ENCODE measurements at places on chromosomes 16 and 17. TPM values are rescaled to one million over a fixed set of nuclear protein-coding genes. Genes with fewer than 3 reads are reported as not detected.

The ALG1 gene
- 27.7 TPM for total RNA-seq

The EPX gene
- not detected for total RNA-seq

The PDILT gene
- not detected for total RNA-seq

DNA sequence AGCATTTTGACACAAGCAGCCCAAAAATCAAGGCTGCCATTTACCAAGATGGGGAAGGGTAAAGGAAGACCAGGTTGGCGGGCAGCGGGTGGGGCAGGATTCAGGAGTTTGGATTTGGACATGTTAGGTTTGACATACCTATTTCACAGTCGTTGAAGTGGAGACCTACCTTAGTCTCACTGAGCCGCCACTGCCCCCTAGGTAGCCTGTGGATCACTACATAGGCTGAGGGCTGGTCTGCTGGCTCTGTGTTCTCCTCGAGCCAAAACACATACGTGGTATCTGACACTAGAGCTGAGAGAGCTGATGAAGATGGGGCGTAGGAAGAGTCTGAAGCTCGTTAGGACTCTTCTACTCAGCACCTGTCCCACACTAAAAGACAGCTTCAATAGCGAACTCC, 115.1 kb downstream of the HIC1 start:
- no peak for DNase-seq
- H3K36me3 ChIP-seq: no peaks in the 10 kb centered on the region
- no peaks in the 10 kb centered on the region for H3K27me3 ChIP-seq
- no peak overlapping the region for H3K4me3 ChIP-seq
- H3K27ac ChIP-seq: no peak overlapping the region
- no peaks in the 10 kb centered on the region for H3K4me1 ChIP-seq

- no peaks in the 10 kb centered on the region for H3K27me3 ChIP-seq
- DNase-seq: no peak
- no peaks in the 10 kb centered on the region for H3K4me1 ChIP-seq
- H3K36me3 ChIP-seq: no peaks in the 10 kb centered on the region
These were observed 383.8 kb downstream of the ZFHX3 start for GRCh38 chr16:72664056-72664508.

GRCh38 chr16:2072926-2073325, 25.1 kb downstream of the TSC2 start:
- H3K4me1 ChIP-seq: no peaks in the 10 kb centered on the region
- no peaks in the 10 kb centered on the region for H3K27me3 ChIP-seq
- no peak overlapping the region for H3K27ac ChIP-seq
- DNase-seq: no peak

DNA sequence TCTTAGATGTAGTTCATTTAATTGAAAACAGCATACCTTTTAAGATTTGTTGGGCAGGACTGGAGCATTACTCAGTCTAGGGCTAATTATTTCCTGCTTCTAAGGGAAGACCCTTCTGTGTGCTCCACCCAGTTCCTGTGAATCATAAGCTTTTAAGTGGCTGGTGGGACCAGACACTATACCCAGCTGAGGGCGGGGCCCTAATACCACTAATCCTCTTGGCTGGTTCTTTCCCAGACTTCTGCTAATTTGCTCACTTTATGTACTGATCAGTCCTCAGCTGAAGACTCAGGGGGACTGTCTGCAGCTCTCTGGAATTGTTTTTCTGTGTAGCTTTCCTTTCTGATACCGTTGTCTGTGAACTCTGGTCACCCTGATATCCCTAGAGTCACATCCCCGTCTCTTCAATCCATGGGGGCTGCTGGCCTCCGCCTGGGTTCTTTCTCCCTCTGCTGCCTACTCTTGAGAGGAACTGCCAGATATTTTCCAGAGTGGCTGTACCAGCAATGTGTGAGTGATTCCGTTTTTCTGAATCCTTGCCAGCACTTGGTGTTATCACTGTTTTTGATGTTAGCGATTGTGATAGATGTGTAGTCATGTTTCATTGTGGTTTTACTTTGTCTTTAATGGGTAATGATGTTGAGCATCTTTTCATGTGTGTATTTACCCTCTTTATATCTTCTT, 35.1 kb downstream of the MFSD11 start:
- no peaks in the 10 kb centered on the region for H3K27me3 ChIP-seq
- H3K27ac ChIP-seq: no peak overlapping the region

Measured in colonic mucosa (tissue), 4 donors.